ENCODE measurements at places on chromosomes 1 and 21. TPM values are rescaled to one million over a fixed set of nuclear protein-coding genes. Genes with fewer than 3 reads are reported as not detected.

The WNT4 gene
- under 0.01 TPM for total RNA-seq

The KCNJ15 gene
- 4.8 TPM for total RNA-seq

The BTBD8 gene
- total RNA-seq = 1.8 TPM

The TSPAN1 gene
- total RNA-seq = 2.4 TPM

The DRAM2 gene
- 33.9 TPM for total RNA-seq

The ATAD3C gene
- total RNA-seq = 1.3 TPM

The OLIG1 gene
- total RNA-seq = not detected

The OLIG2 gene
- not detected for total RNA-seq

The LCK gene
- 3.8 TPM for total RNA-seq

The STMN1 gene
- 40.1 TPM for total RNA-seq

The AADACL3 gene
- total RNA-seq = not detected

The ITGB2 gene
- 33.8 TPM for total RNA-seq

The NR1I3 gene
- total RNA-seq = 10.4 TPM

The MTX1 gene
- total RNA-seq = 26.4 TPM

The CR1 gene
- total RNA-seq = 16.7 TPM

The RNU1-4 gene
- total RNA-seq = under 0.01 TPM

The MASP2 gene
- total RNA-seq = 118 TPM

The NCAM2 gene
- total RNA-seq = 0.51 TPM

The LCE1C gene
- total RNA-seq = not detected

The ASTN1 gene
- total RNA-seq = 0.28 TPM

The APOBEC4 gene
- not detected for total RNA-seq

The ACTN2 gene
- total RNA-seq = 0.08 TPM

All from liver (tissue), 10 donors.